ENCODE measurements at places on chromosomes 6 and 20.

DNA sequence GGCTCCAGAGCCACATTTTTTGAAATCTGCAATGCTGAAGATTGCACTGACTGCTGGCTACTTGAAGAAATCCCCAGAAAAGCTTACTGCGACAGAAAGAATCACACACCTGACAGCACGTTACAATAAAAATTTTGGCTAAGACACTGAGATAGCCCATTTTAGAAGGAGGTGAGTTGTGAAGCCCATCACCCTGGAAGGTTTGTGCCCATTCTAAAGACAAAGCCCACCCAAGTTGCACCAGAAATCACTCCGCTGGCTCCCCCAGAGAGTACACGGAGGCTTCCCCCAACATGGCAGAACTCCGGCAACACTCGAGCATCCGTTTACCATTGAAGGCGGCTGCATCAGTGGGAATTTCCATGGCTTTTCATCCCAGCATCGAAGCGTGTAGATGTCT is 29.4 kb downstream of the LPA start:
- no peak for DNase-seq

DNA sequence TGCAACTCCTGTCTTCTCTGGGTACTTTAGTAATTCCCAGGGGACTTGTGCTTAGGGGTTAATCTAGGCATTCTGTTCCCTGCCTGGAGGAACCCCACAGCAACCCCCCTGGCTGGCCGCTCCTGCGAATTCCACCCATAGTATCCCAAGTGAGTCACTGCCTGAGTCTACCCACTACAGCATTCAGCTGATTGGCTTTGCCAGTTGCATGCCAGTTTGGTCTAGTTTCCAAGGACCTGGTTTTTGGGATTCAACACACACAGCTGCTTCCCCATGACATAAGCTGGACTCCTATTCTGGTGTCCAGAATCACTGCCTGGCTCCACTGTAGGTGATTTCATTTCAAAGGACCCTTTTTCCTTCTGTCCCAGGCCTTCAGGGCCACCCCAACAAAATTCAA is 40.3 kb downstream of the PLCG1 start:
- DNase-seq = no peak

DNA sequence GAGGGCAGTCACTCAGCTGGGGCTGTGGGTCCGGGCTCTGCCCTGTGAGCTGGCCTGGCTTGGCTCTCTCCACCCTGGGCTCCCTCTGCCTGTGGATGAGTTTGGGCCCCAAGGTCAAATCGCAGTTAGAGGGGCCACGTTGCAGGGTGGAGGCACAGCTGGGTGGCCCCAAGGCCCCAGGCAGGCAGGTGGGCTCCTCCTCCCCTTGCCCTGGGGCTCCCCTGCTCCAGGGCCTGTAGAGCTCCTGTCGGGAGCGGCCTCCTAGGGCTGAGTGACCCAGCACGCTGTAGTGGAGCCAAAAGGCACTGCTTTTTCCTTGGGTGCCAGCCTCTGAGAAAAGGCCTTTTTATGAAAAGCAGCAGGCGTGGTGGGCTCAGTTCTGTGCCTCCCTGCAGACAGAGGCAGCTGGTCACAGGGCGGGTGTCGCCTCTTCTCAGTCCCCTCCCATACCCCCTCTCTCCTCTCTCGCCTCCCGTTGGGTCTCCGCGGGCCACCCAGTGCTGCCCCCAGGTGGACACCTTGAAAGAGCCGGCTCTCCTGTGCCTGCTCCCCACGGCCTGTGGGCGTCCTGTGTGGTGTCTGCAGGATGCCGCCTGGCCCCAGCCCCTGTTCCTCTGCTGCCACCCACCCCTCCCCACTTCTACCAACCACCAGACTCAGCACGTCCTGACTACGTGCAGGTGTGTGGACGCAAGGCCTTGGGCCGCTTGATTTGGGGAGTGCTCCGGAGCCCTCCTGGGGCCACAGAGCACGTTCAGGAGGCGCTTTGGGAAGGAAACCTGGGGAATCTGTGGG is 13.2 kb downstream of the SS18L1 start:
- DNase-seq = peak; percentile 44

DNA sequence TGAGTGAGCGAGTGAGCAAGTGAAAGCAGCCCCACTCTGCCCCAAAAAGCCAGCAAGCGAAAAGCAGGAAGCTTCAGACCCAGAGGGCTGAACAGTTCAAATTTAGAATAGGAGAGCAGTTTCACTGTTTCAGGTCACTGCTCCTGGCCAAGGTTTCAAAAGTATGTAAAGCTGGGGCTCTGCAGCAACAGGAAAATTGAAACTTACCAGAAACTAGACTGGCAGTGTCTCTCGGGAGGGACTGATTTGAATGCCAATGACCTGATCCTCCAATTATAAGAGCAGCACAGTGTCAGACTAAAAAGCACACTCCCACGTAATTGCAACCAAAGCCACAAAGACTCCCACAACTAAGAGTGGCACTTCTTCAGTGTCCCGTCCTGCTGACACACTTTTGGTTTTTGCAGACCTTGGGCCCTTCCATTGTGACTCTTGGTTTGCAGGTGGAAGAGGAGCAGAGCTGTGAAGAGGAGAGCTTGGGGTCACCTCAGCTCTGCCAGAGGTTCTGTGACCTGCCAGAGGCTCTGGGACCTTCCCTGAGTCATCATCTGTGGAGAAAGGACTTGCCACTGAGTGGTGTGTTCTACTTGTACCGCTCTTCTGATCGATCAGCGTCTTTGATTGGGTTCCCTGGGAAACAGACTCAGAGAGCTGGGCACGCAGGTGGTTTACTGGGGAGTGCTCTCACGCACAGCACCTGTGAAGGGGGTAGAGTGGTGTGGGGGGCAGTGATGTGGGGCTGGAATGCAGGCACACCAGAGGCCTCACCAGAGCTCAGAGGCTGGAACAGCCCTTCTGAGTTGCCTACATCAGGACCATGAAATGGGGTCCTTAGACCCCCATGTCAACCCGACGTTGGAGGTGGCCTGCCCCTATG is 52.7 kb upstream of the PTGIS start:
- peak; percentile 42 for DNase-seq

DNA sequence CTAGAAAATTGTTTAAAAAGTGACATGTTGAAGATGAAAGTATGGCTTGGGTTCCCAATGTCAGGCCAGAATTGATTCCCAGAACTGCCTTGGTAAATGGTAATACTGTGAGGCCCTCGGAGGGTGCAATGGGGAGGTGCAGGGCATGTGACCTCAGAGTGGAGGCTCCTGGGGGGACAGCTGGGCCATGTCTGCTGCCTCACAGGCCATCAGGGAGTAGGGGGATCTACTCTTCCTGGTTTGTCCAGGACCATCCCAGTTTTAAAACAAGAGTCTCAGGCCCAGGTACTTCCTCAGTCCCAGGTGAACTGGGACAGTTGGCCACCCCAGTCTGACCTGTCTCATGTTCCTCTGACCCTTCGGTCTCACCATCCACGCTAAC is 55.3 kb upstream of the SNX9 start:
- DNase-seq = no peak

DNA sequence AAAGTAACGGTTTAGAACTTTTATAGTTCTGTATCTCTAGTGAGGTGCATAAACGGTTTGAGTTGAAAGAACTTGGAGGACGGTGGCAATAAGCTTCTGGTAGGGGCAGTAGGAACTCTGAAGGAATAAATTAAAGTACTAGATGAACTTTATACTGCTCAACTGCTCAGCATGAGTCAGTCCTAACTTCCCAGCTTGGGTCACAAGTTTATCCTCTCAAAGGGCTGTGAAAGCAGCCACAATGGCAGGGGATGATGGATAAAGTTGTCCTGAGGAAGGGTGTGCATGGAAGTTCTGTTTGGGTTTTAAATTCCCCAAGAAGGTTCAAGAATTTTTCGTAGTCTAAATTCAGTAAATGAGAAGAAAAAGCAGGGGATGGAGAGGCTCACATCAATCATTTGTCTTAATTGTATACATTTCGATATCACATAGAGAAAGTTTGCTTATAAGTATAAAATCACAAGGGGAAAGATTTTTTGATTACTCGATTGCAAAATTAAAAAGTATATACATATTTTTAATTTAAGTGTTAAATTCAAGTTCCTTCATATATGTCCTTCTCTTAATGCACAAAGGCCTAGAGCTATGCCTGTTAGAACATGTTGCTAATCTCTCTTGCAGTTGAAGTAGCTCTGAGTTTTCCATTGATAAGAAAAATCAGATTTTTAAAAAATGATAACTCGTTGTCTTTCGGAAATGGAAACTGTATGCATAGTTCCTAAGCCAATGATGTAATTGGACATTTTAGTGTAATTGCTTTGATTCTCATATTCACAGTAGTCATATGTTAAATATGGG is 55.3 kb upstream of the JAG1 start:
- no peak for DNase-seq

DNA sequence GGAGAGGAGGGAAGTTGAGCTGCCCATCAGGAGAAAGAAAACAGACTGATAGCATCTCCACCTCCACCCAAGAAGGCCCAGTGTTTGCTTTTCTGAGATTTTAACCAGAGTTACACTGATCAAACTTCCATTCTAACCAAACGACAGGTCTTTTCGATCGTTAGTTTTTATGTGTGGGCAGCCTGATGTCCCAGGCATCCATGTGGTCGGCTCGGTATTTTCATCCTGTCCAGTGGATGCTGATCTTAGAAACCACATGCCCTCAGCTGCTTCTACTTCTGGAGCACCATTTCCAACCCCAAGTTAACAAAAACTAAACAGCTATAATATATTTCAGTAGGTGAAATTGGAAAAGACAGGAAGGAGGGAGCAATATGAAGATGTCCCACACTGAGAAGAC is 536.8 kb upstream of the JAG1 start:
- DNase-seq = no peak

DNA sequence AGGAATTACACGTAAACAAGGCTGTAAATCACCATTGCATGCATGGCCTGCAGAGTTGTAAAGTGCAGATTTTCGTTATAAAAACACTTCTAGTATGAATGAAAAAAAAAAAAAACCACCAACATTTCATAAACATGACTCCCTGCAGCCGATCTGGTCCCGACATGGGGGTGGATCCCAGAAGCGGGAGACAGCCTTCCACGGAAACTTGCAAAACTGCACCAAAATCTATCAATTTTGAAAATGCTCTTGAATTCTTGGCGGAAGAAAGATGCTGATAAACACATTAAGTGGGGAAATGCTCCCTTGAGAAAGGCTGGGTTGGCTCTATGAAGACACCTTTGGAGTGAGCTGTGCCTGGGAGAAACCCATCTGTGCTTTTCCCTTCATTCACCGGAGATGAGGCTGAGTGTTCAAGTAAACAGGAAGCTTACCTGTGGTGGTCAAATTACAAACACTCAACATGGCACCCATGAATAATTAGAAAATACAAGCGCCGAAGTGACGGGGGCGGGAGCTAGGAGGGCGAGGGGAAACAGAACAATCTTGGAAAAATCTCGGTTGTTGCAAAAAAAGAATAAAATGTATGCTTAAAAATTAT is 845 bp upstream of the ANKRD60 start:
- no peak for DNase-seq

GRCh38 chr6:55678330-55679224 is 99.6 kb upstream of the HMGCLL1 start:
- peak; percentile 69 for DNase-seq

GRCh38 chr6:84057908-84058307 is 24.3 kb downstream of the MRAP2 start:
- DNase-seq = no peak

- DNase-seq = no peak
These were observed 92.1 kb downstream of the CEBPB start for GRCh38 chr20:50282592-50283241.

GRCh38 chr6:170189236-170189635 is 101.6 kb downstream of the DLL1 start:
- DNase-seq = no peak

- peak; percentile 51 for DNase-seq
These were observed 589.7 kb downstream of the CBLN4 start for GRCh38 chr20:55415567-55416142.

- no peak for DNase-seq
These were observed 1460.0 kb upstream of the ADGRB3 start for GRCh38 chr6:67175101-67175500.

All from OCI-M1 (cell line).